ENCODE measurements at places on chromosomes 5 and 9.
A peak's percentile ranks its signal among the peaks of the same experiment; 100 is the strongest.

- DNase-seq, result no peak
Observed at GRCh38 chr5:144028058-144028457, 142.4 kb downstream of the YIPF5 start.

DNA sequence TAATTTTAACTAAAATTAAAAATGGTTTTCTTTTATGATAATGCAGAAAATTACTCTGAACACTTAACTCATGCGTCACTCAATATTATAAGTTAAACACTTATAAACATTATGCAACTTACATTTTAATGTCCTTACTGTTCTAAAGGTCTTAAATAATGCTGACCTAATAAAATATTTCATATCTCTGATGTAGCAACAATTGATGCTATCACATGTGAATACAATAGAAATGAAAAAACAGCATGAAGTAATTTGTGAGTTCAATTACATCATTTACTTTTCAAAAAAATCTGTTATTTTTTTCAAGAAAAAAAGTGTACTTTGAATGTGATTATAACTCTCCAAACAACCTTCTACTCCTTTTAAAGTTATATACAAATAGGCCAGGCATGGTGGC lies 26.4 kb upstream of the REEP5 start:
- no peak for DNase-seq

DNA sequence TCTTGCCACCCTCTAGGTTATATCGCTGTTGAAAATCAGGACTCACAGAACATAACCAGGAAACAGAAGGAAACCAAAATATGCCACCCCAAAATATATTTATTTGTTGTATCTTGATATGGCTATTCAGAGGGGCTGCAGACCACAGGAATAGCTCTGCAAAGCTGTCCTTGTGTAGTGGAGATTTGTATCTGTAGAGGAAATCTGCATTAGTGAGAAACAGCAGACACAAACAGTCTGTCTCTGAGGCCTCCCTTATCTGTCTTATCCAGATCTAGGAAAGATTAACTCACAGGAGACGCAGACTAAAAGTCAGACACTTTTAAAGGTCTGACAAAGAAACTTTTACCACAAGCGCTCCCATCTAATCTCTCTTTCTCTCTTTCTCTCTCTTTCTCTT lies 54.1 kb upstream of the CEMIP2 start:
- no peak for DNase-seq

DNA sequence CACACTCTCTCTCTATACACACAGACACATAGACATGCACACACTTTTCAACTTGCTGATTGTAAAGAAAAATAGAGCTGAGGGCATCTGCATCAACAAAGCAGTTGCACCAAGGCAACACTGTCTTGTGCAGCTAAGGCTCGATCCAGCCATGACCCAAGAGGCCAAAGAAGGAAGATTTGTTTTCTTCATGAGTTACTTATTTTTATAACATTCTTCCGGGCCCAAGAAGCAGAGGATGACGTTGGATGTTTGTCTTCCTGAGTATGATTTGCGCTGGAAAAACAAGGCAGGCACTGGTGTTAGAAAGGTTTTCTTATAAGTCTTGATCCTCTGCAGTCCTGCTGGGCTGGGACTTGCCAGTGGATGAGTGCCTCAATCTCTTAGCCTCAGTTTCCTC lies 344.1 kb downstream of the ADAMTS6 start:
- no peak for DNase-seq

GRCh38 chr5:33224285-33224961 lies 216.3 kb upstream of the TARS1 start:
- DNase-seq, result no peak

- DNase-seq, result no peak
Observed at GRCh38 chr9:129283291-129283691, 105.2 kb upstream of the IER5L start.

DNA sequence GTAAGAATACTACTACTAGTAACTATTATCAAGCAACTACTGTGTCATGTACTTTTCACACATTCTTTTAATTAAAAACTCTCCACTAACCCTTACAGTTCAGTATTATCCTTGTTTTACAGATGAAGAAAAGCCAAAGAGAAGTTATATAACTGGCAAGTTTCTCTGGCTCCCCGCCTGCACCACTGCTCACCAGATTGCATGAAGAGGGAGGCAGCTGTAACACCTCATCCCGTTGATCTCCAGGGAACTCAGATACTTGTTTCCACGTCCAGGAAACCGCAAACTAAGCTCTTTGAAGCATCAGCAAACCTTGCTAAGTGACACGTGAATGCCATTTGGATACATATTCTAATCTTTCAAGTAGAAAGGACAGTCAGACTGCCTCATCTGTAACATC lies 70.3 kb downstream of the RIGI start:
- DNase-seq, result no peak

- DNase-seq, result peak; percentile 25
Observed at GRCh38 chr5:149656576-149657182, 73.4 kb upstream of the PPARGC1B start.

GRCh38 chr5:145750199-145750598 lies 84.9 kb downstream of the PRELID2 start:
- no peak for DNase-seq

- no peak for DNase-seq
Observed at GRCh38 chr9:126154869-126155268, 171.8 kb upstream of the MVB12B start.

DNA sequence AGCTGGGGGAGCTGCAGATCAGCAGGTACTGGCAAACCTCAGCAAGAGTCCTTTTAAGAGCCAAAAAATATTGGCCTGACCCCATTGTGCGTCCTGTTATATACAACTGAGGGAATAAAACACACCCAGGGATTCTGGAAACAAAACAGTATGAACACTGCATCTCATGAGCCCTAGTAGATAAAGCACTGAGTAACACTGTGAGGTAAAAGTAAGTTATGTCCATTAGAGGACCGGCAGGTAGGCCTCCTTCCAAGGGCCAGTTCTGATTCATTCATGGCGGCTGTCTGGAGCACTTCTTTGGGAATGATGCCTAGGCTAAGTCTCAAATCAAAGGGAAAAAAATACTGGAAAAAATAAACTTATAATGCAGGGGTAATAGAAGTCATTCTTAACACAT lies 64.9 kb downstream of the PDE4D start:
- no peak for DNase-seq

DNA sequence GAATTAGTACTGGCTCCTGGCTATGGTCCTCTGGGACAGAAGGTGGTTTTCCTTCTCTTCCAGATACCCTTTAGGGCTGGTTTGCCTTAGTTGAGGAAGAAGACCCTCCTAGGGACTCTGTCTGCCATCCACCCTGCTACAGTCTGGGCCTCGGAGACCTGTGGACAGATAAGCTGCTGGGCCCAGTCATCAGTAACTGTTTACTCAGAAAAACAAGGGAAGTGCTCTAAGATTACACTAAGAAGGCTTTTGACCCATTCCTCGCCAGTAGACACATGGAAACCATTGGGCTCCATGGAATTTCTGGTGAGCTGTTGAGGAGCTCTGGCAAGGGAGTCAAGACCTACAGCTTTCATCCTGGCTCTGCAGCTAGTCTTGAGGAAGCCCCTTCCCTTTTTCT lies 31.2 kb downstream of the LARP1 start:
- no peak for DNase-seq

DNA sequence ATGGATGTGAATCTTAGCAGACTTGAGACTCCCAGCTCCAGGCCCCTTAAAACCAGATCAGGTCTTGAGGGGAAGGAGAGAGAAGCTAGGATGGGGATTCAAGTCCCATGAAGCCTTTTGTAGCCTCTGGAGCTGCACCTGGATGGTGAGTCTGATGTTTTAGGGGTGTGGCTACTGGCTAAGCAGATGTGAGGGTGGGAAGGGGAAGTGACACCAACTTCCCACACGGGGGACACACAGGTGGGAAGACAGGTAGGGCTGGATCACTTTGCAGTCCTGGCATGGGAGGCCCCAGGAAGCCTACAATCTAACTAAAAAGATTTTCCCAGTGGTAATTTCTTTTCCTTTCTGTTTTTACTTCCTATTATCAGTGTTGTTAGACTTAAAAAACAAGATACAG lies 38.7 kb upstream of the UBAP2 start:
- DNase-seq, result no peak

GRCh38 chr5:67813877-67814539 lies 401.5 kb upstream of the PIK3R1 start:
- DNase-seq, result no peak

GRCh38 chr9:120486835-120487234 lies 93.1 kb downstream of the CDK5RAP2 start:
- no peak for DNase-seq

GRCh38 chr9:20558566-20559016 lies 63.7 kb downstream of the MLLT3 start:
- peak; percentile 22 for DNase-seq

GRCh38 chr5:168409591-168410458 lies 76.4 kb upstream of the RARS1 start:
- DNase-seq, result peak; percentile 31

GRCh38 chr9:3271157-3271556 lies 254.6 kb downstream of the RFX3 start:
- DNase-seq, result no peak

DNA sequence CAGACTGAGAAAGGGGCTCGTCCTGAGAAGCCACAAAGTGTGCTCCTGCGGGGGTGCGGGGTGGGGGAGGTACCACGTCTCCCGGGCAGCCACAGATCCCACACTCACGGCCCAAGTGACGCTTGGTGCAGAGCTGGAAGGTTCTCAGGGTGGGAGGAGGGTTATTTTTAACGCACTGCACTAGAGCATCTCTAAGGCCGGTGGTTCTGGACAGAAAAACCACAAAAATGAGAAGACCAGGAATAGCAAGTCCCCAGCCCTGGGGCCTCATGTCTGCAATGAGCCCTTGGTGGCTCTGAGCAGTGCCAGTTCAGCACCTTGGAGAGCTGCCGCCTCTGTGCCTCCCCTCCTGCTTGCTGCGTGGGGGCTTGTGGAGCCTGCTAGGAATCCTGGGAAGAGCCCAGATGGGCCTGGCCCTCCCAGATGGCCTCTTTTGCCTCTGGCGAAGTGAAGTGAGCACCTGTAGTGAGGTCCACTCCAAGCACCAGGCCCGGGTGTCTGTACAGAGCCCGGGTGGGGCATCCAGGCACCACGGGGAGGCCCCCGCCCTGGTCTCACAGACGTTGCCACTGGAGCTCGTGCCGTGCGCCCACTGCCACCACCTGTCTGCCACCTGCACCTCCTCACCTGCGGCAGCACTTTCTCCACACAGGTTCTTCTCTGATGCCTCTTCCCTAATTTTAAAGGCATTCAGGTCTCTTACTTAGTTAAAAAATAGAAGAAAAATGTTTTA lies 48.9 kb upstream of the CACNA1B start:
- DNase-seq, result no peak

DNA sequence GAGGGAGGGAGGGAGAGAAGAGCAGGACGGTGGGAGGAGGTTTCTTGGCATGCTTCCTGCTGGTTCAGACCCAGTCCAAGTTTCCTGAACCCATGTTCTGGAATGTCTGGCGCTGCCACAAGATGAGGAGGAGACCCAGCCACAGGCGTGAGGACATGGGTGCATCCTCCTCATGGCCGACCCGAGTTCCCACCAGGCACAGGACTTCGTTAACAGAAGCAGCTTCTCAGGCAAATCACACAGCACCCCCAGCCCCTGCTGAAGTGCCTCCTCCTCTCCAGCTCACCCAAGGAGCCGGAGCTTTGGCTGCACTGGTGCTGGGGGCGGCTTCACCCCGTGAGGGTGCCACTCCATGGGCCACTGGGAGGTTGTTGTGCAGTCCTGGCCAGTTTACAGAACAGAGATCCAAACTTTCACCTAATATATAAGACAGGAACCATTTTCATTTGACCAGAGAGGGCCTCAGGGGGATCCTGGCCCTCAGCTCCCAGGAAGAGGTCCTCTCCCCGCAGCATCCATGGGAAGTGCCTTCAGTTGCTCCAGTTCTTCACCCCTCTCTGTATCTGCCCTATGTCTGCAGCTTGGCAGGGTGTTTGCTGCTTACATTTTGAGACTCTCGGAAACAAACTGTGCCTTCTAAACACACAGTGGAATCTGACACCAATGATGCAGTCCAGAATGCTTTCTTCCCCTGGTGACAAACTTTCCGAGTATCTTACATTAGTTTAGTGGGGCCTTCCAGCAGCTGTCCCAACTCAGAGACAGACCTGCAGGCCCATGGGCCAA lies 10.2 kb upstream of the NKD2 start:
- no peak for DNase-seq

- no peak for DNase-seq
Observed at GRCh38 chr5:50352382-50352781, 88.7 kb downstream of the EMB start.

- DNase-seq, result no peak
Observed at GRCh38 chr9:33158843-33159776, 8.0 kb downstream of the B4GALT1 start.

- no peak for DNase-seq
Observed at GRCh38 chr5:98780390-98780789, 6.9 kb downstream of the RGMB start.
